ENCODE measurements at places on chromosomes 11 and 22. TPM values are rescaled to one million over a fixed set of nuclear protein-coding genes. Genes with fewer than 3 reads are reported as not detected.

Gene PARVG
- total RNA-seq = 1.2 TPM

Gene BDNF
- total RNA-seq = 2.5 TPM

Gene OR4D5
- total RNA-seq = not detected

Gene KRTAP5-8
- total RNA-seq = 2.8 TPM

Gene TRPC6
- 4.1 TPM for total RNA-seq

Gene FDXACB1
- total RNA-seq = 2.7 TPM

Gene PNPLA3
- 0.28 TPM for total RNA-seq

DNA sequence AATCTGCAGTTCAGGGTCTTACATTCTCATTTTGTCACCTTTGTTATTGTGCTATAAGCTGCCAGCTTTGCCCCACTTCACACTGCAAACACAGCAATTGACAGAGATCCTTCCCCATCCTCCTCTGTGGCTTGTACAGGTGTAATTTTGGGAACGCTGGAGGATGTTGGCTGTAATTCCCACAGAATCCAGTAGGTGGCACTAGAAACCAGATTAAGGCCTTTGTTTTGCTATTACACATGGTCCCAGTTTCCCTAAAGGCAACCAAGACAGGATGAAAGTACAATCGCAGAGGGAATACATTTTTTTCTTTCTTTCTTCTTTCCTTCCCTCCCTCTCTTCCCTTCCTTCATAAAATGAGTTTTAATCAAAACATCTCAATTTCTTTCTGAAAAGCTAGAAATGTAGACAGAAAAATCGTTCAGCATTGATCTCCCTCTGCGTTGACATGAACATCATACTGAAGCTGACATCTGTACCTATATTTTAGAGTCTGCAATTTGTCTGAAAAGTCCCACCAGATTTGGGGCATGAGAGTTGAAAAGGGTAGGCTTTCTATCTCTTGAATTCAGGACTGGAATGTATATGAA lies 21.3 kb upstream of the NELL1 start:
- peak; percentile 29 for DNase-seq

DNA sequence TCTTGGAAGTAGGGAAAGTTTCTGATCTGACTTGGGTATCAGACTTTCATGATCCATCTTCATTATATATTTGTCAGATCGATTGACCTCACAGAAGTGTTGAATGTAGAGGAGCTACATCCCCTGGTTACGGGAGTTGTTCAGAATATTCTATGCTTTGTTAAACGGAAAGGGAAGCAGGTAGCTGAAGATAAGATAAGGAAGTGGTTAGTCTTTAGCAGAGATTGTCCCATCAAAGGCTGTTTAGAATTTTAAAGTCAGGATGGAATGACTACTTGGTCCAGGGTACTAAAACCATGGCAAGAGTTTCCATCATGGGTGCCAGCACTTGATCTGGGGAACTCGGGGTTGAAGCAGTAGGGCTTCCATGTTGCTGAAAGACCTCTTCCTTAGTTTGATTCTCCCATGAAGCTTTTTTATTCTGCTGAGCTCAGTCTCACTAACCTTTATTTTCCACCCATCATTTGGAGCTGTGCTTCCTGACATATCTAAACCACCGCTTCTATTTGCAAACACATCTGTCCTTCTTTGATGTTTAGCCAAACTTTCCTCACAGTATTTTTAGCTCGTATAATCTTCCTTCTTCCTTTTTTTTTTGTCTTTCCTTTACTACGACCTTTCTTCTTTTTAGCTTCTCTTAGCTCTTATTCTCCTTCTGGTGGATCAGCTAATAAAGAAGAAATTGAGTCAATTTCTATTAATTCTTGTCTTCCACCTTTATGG lies 4.0 kb upstream of the C22orf31 start:
- no peak for DNase-seq

DNA sequence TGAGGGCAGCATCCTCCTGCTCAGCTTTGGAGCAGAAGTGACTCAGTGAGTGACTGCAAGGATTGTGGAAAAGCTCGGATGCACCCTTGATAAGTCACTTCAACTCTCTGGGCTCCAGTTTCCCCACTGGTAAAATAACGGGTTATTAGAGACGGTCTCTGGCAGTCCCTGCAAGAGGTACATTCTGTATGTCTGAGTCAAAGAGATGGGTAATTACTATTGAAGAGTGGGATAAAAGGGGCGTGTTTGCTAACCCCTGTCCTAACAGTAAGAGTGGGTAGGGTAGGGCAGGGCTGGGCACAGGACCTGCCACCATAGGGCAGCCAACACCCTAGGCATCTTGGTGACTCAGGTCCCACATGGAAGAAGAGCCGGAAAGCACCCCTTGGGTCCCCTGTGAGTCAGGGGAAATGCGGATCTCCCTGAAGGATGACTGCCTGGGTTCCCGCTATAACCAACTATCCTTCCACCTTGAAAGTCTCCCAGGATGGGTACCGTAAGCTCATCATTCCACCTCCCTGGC lies 7.3 kb upstream of the AHNAK start:
- DNase-seq = no peak

GRCh38 chr11:91495837-91496236 lies 728.8 kb upstream of the FAT3 start:
- DNase-seq = no peak

DNA sequence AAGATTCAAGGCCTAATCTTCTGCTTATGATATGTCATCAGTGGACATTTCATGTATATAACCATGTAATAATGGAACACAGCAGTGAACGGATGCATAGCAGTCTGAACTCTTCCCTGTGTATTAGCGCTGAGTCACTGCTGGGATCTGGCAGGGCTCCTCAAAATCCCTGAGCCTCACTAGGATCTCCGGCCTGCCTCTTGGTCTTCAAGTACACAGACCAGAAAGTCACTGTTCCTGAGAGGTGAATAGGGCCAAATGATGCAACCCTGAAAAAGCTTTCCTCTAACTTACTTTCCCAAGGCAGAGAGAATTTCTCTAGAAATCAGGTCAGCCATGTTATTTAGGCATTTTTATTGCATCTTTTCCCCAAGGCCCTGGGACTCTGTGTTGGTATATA lies 35.0 kb downstream of the POU2AF1 start:
- DNase-seq = no peak

- DNase-seq = peak; percentile 41
Observed at GRCh38 chr11:125300791-125301218, 136.3 kb downstream of the PKNOX2 start.

DNA sequence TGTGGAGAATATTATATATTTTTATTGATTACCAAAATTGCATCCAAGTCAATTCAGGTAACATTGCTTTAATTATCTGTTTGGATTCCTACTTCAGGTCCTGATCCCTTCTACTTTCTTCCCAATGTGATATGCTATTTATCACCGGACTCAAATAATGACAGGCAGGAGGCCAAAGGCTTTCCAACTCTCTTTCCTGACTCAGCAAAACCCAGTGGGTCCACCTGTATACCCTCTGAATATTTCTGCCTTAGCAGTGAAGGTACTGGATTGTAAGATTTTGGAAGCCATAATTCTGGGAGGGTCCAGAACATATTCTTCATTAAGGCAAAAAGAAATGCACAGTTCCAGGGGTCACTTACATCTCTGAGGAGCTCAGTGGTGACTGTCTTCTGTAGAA lies 260.2 kb upstream of the UBASH3B start:
- no peak for DNase-seq

GRCh38 chr22:36235585-36235984 lies 3.7 kb downstream of the APOL2 start:
- DNase-seq = no peak

DNA sequence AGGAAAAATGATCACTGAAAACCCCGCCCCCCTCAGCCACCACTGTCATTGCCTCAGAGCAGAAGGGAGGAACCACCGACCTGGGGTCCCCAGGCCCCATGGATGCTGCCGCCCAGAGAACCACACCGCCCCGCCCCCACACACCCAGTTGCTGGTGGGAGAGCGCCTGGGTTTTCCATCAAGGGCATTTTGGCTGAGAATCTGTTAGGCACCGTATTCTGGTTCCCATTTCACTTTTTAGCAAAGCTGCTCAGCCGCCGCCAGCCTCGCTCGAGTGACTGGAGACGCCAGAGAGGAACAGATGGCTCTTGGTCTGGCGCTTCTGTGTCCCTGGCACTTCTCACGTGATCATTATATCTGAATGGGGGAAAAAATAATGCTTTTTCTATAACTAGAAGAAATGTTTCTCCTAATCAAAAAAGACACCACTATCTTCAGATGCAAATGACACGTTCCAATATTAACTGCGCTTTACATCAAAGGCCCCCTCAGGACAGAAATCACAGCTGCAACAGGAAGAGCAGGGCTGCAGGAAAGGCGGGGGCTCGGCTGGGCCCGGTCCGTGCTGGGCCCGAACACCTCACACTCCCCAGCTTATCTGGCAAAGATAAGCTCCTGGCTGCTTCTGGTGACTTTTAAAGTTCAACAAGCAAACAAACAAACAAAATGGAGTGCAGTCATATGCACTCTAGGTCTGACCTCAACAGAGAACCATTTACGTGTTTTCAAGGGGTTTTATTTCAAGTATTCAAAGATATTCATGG lies 149.8 kb downstream of the MPPED1 start:
- DNase-seq = no peak

DNA sequence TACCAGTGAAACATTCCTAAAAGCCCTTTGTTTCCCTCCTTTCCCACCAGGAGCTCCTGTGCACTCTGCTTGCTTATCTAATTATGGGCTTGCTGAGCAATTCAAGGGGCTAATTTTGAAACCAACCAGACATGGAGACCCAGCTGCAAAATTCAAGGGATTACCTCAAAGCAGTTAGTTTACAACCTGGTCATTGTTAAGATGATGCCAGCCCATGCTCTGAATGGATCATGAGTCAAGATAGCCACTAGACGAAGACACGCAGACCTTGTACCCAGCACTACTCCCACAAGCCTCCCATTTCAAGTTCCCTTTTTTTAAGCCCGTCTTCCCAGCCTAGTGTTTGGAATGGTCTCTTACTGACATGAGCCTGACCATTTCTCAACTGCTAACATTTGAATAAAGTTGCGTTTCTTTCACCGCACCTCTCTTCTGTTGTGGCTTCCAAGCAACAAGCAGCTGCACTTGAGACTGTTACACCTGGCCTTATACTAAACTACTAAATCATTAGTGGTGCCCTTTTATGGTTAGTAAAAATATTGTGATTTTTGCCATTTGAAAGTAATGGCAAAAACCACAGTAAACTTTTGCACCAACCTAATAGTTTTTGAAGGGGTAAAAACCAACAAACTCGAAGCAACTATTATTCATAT lies 315.3 kb upstream of the LUZP2 start:
- DNase-seq = no peak
